Purkinje cell (primary cell): ENCODE measurements at places on chromosomes 2 and 18. TPM values are rescaled to one million over a fixed set of nuclear protein-coding genes. Genes with fewer than 3 reads are reported as not detected.

Gene CFAP210
- polyA plus RNA-seq: 5.2 and 5.5 TPM in 2 replicates

Gene GEN1
- 0.90 and 3.0 TPM in 2 replicates for polyA plus RNA-seq

Gene CPLX4
- 0.69 and 1.4 TPM in 2 replicates for polyA plus RNA-seq

Gene SERPINB13
- not detected in 2 replicates for polyA plus RNA-seq

Gene FSHR
- not detected in 2 replicates for polyA plus RNA-seq

Gene TXNL1
- 140 and 161 TPM in 2 replicates for polyA plus RNA-seq

Gene UCN
- 0.43 TPM in 1 of 2 replicates, not detected in the other for polyA plus RNA-seq

Gene PROKR1
- polyA plus RNA-seq: not detected in 2 replicates

Gene ACTG2
- polyA plus RNA-seq: not detected in 2 replicates

Gene INHBB
- 5.3 and 8.0 TPM in 2 replicates for polyA plus RNA-seq

Gene DOK6
- 0.76 and 2.1 TPM in 2 replicates for polyA plus RNA-seq

Gene TACR1
- polyA plus RNA-seq: 0.47 and 0.99 TPM in 2 replicates

Gene ZNF2
- 2.8 and 3.2 TPM in 2 replicates for polyA plus RNA-seq

Gene MDH1B
- polyA plus RNA-seq: 11.8 TPM in 2 replicates

Gene CRYGC
- polyA plus RNA-seq: not detected in 2 replicates

Gene EXOC6B
- 26.2 and 38.1 TPM in 2 replicates for polyA plus RNA-seq
